ENCODE measurements at places on chromosomes 12 and 14.
A peak's percentile ranks its signal among the peaks of the same experiment; 100 is the strongest.

GRCh38 chr12:105706973-105707334 lies 376.5 kb downstream of the C12orf75 start:
- no peak for DNase-seq

DNA sequence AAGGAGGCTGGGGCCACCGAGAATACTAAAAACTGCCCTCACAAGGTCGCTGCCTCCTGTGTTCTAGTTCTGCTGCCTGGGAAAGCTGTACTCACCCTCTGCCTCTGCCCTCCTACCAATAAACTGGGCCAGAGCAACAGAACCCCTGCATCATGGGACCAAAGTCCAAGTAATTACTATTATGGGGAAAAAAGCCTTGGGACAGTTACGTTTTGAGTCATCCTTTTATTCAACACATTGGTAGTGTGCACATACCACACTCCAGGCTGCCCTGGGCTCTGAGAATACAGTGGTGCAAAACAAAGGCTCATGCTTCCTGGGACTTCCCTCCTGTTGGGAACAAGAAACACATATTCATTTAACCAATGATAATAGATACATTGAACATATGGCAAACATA lies 49.0 kb downstream of the CACNA1C start:
- no peak for DNase-seq

GRCh38 chr14:30921305-30921704 lies 46.9 kb downstream of the COCH start:
- DNase-seq = no peak

GRCh38 chr12:127773520-127773919 lies 493.4 kb upstream of the TMEM132C start:
- DNase-seq = no peak

DNA sequence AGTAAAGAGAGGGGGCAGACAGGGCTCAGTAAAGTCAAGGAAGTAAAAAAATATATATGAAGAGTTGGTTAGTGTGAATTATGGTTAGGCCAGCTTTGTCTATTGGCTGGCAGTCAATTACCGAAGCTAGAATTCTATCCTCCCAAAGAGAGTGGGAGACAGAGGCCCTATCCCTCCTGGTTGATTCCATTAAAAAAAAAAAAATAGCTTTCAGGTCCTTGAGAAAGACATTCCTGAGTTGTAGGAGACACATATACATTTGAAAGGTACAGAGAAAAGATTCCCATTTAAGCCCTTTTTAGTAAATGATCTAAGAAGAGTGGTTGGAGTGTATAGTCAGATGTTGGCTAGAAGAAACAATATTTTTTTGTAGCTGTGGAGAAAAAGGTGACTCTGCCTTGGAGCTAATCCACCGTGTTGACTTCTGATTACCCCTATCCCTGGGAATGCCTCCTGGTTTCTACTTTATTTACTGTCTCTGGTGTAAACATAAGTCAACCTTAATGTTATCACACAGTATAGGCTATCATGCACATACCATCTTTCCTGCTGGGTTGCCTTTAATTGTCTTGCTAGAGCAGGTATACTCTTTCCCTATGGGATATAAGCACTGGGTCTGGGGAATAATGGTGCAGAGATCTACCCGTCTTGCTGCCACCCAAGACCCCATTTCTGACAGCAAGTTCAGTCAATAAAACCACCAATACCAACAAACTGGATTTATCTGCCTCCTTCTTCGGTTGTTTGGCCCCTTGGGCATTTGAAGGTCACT lies 859.9 kb upstream of the ATXN7L3B start:
- no peak for DNase-seq

GRCh38 chr14:23183158-23183470 lies 346 bp downstream of the SLC7A8 start:
- no peak for DNase-seq

GRCh38 chr14:52895000-52895399 lies 55.9 kb downstream of the FERMT2 start:
- DNase-seq = no peak

DNA sequence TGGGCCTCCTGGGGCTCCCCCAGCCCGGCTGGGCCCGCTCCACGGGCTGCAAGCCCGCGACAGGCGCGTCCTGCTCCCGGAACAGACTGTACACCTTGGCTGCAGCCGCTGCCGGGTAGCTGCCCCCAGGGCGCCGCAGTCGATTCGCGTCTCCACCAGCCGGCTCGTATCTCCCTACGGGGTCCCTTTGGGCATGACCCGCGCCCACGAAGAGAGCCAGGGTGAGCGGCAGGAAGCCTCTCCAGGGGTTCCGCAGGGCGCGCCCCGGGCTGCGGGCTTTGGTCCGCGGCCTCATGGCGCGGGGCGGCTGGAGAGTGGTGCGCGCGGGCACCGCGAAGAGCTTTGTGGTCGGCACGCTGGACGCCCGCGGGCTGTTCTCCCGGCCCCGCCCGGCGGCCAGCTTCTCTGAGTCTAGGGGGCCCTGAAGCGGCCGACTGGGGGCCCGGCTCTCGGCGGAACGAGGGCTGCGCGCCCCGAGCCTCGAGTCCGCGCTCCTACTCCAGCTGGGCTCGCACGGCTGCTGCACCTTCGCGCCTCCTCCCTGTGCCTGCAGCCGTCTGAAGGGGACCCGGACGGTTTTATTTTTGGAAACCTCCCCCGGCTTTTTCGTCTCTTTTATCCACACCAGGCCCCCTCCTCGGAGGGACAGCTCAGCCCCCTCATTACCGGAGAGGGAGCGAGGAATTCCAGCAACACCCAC lies at the start of gene LTBP2:
TSS of gene LTBP2 (minus strand) at position 588 of the 700 bp plus-strand sequence. CDS start at position 295, 293 bp downstream.
- DNase-seq = no peak

- no peak for DNase-seq
Measured at GRCh38 chr12:27332714-27333402, at the start of gene BMAL2. TSS of gene BMAL2 (plus strand) at chr12:27332836. CDS start at chr12:27333073, 237 bp downstream.

DNA sequence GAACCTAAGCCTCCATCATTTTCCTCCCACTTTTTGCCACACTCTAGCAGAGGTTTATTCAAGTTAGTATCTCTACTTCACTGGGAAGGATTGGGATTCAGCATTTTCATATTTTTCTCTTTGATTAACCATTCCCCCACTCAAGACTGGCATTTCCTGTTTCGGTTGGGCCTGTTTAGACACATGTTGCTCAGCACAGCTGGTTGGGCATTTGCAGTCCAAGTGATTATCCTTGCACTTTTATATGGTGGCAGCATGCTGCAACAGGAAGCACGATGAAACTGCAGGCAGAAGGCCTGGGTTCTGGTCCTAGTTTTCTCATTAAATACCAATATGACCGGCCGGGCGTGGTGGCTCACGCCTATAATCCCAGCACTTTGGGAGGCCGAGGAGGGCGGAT lies 182.9 kb upstream of the GRIN2B start:
- DNase-seq = no peak

DNA sequence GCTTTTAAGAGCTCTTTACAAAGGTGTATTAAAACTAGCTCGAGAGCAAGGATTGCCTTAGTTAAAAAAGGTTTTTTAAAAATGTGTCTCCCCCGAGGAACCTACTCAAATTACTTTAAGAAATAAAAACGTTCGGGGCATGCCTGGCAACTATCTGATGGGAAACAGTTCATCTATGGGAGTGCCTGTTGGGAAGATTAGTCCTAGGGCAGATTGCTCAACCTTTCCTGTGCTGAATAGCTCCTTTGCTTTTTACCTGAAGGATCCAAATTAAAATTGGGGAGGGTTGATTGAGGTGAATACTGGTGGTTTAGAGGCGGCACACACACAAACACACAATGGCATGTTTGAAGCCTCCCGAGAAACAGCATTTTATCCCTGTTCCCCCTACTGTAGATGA lies 541.4 kb upstream of the ATP2B1 start:
- DNase-seq = no peak

DNA sequence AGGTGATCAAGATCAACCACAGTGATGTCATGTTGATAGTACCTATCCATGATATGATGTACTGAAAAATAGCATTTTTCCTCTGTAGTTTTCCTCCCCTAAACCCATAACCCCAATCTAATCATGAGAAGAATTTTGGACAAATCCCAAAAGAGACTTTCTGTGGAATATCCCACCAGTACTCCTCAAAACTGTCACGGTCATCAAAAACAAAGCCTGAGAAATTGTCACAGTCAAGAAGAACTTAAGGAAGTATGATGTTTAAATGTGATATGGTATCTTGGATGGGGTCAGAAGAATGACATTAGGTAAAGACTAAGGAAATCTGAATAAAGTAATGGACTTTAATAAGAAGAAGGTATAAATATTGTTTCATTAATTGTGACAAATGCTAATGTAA lies 248.8 kb downstream of the RMST start:
- no peak for DNase-seq

- no peak for DNase-seq
Measured at GRCh38 chr12:128662101-128662500, 161.7 kb downstream of the SLC15A4 start.

GRCh38 chr12:94561943-94562411 lies 88.4 kb downstream of the TMCC3 start:
- DNase-seq = no peak

GRCh38 chr12:39628836-39629235 lies 9.2 kb upstream of the ABCD2 start:
- DNase-seq = no peak

- no peak for DNase-seq
Measured at GRCh38 chr12:132083614-132083940, 60.5 kb downstream of the DDX51 start.

GRCh38 chr14:31692376-31692781 lies 131.2 kb downstream of the NUBPL start:
- DNase-seq = peak; percentile 54

GRCh38 chr14:93535537-93535936 lies 104.8 kb downstream of the UNC79 start:
- DNase-seq = no peak

- DNase-seq = no peak
Measured at GRCh38 chr12:92335831-92336230, 190.2 kb upstream of the BTG1 start.

- DNase-seq = no peak
Measured at GRCh38 chr12:104769144-104769561, 188.9 kb downstream of the SLC41A2 start.

GRCh38 chr12:31897781-31898503 lies 61.3 kb upstream of the RESF1 start:
- DNase-seq = peak; percentile 15

GRCh38 chr12:56776654-56777053 lies 13.5 kb downstream of the HSD17B6 start:
- DNase-seq = no peak

DNA sequence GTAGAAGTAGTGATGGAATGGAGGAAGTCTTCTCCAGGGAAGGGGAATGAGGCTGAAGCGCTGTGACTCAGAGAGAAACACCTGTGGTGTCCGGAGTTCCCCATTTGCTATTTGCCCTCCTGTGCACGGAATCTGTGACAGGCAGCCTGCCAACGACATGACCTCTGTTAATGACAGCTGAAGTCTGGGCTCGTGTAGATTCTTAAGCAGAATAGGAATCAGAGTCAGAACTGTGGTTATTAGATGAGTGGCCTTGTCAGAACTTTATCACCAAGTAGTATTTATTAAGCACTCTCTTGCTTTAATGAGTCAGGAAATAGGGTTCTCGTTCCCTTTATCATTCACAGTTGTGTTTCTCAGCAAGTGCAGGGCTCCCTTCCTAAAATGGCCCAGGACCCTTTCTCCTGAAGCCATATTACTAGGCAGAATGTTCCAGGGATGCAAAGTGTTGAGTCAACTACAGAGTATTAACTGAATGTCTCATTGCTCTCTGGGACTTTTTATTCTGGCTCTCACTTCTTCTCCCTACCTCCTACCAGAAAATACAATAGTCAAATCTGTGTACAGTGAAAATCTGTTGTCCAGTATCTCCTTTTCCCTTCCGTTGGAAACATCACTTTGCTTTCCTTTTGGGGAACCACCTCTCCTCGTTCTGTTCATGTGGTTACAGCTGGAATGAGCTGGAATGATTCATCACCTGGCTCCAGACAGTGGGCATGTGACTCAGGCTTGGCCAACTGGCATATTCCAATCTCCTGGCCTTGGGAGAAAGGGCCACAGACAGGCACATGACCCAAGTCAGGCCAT lies 77.8 kb upstream of the MAX start:
- DNase-seq = no peak

- no peak for DNase-seq
Measured at GRCh38 chr12:15534874-15535273, 212.6 kb downstream of the PTPRO start.

DNA sequence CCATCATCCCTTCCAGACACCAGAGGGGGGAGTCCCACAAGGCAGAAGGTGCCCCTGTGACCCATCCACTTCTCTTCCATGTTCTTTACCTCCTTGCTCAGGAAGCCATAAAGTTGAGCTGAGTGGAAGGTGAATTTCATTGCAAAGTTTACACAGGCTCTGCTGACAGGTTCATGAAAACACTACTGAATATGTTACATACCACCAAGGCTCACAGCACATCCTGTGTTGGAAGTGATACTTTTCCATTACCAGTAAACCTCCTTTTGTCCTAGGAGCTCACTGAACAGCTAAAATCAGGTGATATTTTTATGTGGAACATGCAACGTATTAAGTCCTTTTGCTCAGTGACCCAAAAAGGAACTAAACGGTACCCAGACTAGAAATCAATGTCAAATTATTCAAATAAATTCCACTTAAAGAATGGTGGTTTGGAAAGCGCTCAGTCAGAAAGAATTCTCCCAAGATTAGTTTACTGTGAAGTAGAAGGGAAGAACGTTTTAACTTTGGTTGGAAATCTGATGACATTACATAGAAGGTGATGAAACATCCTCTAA lies 196.2 kb upstream of the NUDT4 start:
- no peak for DNase-seq

- DNase-seq = no peak
Measured at GRCh38 chr12:46779063-46779462, 46.7 kb downstream of the SLC38A4 start.

- DNase-seq = no peak
Measured at GRCh38 chr12:81224626-81225025, 146.7 kb downstream of the ACSS3 start.

DNA sequence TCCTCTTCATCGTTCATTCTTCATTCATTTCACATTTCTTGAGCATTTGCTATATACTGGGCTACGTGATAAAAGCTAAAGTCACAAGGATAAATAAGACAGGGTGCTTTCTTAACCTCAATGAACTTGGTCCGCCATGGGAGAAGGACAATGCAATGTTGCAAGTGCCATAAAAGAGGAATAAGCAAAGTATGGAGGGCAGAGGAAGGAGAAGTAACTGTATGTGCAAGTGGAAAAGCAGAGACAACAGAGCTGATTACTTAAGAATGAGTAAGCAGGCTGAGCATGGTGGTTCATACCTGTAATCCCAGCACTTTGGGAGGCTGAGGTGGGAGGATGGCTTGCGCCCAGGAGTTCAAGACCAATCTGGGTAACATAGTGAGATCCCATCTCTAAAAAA lies 14.4 kb downstream of the AREL1 start:
- DNase-seq = no peak

Measured in NCI-H1436 treated with DMSO at 0.1 percent for 48 hours (cell line).